Stimulated activated CD8-positive, alpha-beta memory T cell treated with anti-CD3 and anti-CD28 coated beads, Interleukin-15, amount 100 ng/mL, for 1 hour (primary cell): ENCODE measurements at places on chromosomes 3 and 15.
A peak's percentile ranks its signal among the peaks of the same experiment; 100 is the strongest.

DNA sequence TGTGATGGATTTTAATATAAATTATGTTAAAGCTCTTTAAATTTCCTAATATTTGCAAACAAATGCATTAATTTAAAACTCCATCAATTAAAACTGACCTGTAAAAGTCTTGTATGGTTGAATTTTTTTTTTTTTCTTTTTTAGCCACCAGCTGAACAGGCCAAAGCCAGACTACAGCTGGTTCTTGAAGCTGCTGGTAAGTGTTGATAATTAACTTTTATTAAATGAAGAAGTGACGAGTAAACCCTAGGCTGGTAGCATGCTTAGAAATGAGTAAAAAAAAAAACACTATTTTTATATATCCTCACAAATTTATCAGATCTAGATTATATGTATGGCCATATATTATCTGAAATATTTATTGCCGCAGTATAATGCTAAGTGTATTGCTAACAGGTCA is 216.3 kb upstream of the MLF1 start:
- no peak for DNase-seq

GRCh38 chr15:94287794-94288246 is 56.5 kb downstream of the MCTP2 start:
- DNase-seq = no peak

GRCh38 chr3:124730941-124731297 is 667 bp downstream of the UMPS start:
- no peak for DNase-seq

DNA sequence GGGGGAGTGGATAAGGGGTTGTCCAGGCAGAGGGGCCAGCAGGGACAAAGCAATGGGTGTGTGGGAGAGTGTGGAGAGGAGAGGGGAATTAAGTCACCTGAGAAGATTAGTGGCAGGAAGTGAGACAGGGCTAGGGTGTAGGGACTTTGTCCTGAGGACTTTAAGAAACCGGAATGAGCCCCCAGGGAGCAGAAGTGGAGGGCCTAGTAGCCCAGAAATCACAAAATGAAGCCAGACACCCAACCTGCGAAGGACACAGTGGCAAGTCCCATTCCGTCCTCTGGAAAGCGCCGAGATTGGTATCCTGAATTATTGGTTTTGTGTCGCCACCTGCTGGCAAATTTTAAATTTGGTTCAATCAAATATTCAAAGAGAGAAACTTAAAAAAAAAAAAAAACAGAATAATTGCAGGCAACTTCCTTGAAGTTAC is 78.0 kb upstream of the SLC25A36 start:
- DNase-seq = peak; percentile 4

DNA sequence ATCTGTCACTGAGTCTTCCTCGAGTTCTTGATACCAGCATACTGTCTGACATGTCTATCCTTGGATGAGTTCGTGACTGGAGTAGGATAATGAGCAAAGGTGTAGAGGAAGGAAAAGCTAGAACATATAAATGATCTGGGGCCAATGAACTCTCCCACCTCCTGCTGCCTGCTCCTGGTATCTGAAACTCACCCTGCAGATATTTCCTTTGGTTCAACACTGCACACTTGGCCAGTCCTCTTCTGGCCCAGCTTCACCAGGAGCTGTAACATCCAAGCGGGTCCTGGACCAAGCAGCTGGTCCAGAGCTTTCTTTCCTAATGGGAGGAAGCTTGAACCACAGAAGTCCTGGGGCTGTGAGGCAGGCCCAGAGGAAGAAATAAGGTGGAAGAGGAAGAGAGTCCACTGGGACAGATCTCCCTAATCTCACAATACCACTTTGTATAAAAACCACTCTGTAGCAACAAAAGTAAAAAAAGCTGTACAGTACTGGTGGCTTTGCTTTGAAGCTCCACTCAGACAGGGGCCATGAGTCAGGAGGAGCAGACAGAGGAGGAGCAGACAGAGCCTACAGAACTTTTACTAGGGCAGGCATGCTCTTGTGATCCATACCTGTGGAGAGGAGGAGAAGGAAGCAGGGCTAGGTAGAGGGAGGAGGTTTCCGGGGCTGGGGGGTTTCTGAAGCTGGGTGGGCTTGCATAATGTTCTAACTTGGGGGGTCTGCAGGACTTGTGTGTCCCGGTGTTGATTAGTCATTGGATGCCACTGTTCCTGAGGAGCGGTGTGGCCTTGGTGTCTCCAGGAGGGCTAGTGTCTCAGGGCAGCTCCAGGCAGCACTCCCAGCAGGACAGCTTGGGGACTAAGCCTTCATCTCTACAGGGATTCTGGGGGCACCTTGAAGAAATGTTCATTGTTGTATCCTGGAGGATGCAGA is 166.9 kb downstream of the ABHD5 start:
- DNase-seq = no peak

- DNase-seq = no peak
Measured at GRCh38 chr3:34533451-34533850, 735.0 kb downstream of the PDCD6IP start.

- DNase-seq = no peak
Measured at GRCh38 chr15:39404767-39405181, 176.1 kb upstream of the THBS1 start.

- no peak for DNase-seq
Measured at GRCh38 chr3:28637742-28638141, 289.1 kb upstream of the AZI2 start.

GRCh38 chr15:75181780-75182179 is 19.9 kb upstream of the C15orf39 start:
- no peak for DNase-seq

DNA sequence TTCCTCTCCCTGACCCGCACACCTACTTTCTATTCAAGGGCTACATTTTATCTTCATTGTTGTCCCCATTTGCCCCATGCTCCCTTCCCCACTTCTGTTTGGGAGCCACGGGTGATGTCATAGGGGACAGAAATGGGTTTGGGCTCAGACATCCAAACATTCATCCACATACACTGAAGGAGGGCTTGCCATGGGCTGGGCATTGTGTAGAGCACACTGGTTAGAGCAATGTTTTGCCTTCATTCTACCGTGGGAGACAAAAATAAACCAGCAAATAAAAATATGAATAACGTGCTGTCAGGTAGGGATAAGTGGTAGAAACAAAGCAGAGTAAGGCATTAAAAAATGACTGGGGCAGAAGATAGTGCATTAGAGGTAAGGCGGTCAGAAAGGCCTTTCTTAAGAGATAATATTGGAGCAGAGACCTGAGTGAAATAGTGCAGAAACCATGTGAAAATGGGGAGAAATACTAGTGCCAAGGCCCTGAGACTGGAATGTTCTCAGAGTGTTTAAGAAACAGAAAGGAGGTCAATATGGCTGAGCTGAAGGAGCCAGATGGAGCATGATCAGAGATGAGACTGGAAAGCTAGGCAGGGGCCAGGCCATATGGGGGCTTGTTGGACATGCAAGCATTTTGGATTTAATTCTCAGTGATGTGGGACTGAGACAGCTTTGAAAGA is 40.9 kb upstream of the CLSTN2 start:
- no peak for DNase-seq

DNA sequence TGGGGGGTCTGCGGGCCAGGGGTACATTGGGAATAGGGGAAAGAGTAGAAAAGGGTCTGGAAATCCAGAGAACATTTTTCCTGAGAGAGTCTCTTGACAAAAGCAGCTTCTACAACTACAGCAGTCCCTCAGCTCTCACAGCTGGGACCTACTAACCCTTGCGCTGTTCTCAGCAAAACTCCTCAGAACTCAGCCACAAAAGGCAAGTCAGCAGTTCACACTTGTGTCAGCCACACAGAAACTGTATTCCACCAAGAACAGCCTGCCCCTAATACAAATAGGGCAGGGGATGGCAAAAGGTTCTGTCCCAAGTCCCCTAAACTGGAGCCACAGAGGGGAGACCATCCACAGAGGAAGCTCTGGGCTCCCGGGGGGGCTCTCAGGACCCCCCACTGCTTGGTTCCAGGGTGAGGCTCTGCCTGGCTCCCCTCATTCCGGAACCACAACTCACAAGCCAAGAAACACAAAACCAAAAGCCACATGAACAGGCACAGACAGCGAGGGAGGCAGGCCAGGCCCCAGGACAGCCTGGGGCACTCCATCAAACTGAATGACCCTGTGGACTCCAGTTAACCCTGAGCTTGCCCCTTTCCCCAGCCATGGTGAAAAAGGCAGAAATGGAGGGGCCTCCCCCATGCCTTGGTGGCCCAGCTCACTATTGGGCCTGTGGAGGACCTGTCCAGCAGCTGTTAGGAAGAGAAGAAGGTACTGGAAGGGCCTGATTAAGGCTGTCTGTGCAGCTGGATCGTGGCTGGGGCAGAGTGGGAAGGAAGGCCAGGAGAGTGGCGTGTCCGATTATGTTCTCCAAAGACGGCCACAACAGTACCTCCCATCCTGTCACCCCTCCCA is 162.0 kb downstream of the CHSY1 start:
- DNase-seq = no peak

DNA sequence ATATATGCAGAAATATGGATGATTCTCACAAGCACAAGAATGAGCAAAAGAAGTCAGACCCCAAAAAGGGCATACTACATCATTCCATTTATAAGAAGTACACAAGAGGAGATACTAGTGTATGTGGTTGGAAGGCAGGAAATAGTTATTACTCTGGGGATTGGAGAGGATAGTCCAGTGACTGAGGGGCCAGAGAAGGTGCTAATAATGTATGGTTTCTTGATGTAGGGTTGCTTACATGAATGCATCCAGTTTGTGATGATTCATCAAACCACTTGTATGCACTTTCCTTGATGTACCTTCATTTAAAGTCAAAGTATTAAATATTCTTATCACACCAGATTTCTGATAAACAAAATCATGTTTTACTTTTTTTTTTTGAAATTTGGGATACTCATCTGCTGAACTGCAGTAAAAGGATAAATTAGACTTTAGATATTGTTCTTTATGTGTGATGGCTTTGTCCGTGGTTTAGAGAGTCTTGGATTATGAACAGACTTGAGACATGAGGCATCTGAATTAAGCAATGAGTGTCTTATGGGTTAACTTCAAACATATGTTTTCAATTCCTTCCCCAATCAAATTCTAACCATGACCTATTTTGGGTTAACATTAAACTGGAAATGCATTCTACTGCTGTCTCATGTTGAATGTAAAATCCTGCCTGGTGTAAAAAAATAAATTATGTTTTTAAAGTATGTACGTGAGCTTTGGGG is 171.2 kb downstream of the SEMA6D start:
- no peak for DNase-seq

GRCh38 chr3:42421818-42422796 is 11.7 kb upstream of the LYZL4 start:
- no peak for DNase-seq

- DNase-seq = no peak
Measured at GRCh38 chr15:67820992-67821783, 4.1 kb upstream of the SKOR1 start.

DNA sequence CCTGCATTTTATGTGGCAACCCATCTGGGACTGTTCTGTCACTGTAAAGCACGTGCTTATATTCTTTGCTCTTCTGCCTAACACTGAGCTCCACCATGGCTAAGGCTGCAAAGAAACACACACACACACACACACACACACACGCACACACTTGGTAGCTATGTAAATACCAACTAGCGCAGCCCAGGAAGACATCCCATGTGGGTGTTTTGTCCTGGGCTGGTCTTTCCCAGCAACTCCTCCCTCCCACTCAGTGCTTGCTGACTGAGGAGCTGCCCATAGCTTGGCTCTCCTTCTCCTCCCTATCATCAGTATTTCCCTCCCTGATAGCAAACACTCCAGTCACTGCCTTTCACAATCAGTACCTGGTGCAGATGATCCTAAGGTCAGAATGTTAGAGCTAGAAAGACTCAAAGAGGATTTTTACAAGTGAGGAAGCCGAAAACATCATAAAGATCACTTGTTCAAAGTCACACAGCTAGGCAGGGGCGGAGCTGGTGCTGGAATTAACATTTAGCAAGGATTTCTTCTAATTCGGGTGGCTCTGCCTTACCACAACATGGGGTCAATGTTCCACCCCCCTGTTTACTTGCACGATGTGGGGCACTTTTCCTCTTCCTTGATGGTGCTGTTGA is 377.1 kb upstream of the TBL1XR1 start:
- DNase-seq = no peak

GRCh38 chr3:64091501-64091900 is 68.2 kb upstream of the PSMD6 start:
- no peak for DNase-seq

- no peak for DNase-seq
Measured at GRCh38 chr15:101024706-101025500, 105.7 kb downstream of the LRRK1 start.

- no peak for DNase-seq
Measured at GRCh38 chr3:48963591-48963990, 26.4 kb upstream of the P4HTM start.

GRCh38 chr15:67825881-67826716 is 790 bp downstream of the SKOR1 start:
- DNase-seq = no peak

- DNase-seq = no peak
Measured at GRCh38 chr3:139695007-139695406, 17.2 kb upstream of the NMNAT3 start.

DNA sequence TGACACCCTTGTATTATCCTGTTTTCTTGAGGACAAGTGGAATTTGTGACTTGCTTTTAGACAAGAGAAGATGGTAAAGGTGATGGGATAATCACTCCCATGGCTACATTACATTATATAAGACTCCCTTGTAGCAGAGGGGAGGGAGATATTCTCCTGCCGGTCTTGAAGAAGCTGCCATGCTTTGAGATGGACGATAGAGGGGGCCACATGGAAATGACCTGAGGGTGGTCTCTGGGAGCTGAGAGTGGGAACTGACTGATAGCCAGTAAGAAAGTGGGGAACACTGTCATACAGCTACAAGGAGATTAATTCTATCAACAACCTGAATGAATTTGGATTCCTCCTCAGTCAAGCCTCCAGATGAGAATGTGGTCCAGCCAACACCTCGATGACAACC is 540.1 kb downstream of the NTRK3 start:
- DNase-seq = no peak

GRCh38 chr15:31472636-31473384 is 146.2 kb downstream of the KLF13 start:
- no peak for DNase-seq

DNA sequence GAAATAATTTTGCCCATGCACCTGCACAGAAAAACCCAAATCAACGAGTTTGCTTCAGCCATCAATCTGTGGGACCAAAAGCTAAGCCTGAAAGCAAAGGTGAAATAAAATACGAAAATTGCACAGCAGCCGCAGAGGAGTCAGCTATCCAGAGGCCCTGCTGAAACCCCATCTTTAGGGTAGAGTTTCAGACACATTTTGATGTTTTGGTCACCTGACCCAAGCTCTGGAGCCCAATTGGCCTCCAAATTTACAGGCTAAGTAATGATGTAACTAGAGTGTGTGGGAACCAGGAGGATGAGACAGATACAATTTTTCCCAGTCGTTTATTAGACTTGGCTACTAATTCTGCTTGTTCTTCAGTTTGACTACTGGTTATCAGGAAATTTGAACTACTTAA is 308.6 kb upstream of the ATP11B start:
- no peak for DNase-seq

DNA sequence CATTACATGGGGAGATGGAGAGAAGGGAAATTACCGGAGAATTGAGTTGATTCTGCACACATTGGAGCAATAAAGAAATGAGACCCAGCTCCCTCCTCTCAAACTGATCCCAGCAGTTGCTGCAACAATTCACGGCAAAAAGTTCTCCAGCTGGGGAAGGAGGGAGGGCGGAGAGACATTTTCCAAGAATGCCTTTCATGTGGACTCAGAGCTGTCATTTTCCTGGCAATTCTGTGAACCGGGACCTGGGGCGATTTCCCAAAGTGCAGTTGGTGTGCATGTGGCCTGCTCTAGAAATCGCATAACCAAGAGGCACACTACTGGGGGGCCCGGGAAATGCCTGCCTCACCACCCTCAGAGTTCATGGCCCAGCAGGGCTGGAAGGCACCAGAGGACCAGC is 48.7 kb upstream of the IREB2 start:
- no peak for DNase-seq

- no peak for DNase-seq
Measured at GRCh38 chr3:179760944-179761343, 108.1 kb downstream of the USP13 start.
